ENCODE measurements at places on chromosomes 16 and 17.

DNA sequence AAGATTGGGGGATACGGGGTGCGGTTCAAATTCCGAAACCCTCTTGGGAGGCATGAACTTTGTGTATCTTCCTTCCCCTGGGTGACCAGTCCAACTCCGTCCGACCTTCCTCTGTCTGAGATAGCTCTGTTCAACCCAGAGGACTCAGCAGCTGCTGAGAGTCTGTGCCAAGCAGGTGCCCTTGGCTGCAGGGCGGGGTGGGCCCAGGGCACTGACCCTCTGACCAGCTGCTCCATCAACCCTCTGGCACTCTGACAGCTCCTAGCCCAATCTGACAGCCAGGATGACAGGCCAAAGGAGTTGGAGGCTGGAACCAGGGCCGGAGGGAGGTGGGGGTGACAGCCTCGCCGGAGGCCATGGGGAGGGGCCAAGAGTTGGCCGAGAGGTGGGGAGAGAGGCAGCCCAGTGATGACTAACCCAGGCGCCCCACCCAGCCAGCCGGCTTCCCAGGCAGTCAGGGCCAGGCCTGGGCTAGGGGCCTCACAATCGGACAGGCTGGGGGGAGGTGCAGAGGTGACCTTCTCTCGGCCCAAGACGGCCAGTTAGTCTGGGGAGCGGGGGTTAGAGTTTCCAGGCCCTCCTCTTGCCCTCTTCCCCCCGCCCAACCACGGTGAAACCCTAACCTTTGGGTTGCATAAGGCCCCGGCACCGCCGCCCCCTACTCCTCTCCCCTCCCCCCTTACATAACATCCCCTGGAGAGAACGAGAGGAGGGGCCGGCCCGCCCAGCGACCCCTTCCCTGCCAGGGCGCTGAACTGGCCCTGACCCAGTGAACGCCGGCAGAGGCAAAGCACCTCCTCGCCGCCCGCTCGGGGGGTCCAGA is 5.0 kb upstream of the TLCD2 start:
- DNase-seq, result peak; percentile 89

DNA sequence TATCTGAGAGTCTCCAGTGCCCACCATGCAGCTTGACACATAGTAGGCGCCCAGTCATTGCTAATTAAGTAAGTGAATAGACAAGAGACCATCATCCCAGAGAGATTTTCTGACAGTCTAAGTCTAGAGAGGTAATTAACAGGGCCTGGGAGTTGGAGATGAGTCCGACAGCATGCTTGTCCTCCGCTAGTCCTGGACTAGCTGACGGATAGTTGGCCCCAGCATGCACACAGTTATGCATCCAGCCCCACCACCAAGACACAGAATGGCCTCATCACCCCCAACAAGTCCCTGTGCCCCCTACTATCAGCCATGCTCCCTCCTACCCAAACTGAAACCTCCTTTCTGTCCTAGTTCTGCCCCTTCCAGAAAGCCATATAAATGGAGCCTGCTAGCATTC is 10.0 kb downstream of the GRB7 start:
- DNase-seq, result no peak

DNA sequence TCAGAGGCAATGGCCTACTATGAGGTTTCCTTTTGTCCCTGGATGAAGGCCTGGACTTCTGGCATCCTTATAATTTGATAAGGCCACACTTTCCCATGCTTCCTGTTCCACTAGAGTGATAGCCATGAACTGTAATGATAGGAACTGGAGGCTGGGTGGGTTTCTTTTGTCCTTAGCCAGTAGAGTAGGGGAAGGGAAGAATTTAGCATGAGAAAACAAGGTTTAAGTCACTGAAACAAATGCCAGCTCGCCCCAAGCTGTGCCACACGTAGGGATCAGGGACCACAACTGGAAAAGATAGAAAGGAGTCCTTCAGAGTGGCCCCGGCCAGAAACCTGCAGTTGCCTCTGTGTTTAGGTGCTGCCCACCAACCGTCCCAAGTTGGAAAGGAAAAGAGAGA is 80.9 kb upstream of the C17orf78 start:
- DNase-seq, result no peak

DNA sequence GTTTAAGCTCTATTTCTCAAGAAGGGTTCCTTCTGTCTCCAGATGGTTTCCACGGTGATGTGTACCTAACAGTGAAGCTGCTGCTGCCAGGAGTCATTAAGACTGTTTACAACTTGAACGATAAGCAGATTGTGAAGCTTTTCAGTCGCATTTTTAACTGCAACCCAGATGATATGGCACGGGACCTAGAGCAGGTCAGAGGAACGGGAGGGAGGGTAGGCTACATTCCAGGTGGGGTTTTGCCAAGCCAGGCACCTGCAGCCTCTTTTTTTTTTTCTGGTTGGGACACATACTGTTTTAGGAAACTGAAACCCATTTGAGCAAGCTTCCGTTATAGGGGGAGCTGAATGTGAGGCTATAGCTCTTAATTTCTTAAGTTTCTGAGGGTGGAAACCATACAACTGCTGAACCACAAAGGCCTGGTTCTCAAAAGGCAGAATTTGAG is 10.6 kb downstream of the LIG3 start:
- no peak for DNase-seq

DNA sequence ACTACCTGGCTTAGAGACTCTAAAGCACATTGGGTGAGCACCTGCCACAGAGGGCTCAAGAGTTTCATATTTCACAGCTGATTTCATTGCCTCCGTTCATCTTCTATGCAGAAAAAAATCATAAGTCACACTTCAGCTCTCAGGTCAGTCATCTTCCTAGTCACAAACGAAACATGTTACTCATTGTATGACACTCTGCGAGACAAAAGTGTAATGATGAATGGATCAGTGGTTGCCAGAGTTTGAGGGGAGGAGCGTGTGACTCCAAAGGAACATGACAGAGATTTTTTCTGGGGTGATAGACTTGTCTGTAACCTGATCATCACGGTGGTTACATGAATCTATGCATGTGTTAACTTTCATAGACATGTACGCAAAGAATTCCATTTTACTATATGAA is 195.2 kb upstream of the CNTNAP4 start:
- DNase-seq, result no peak

- DNase-seq, result no peak
Measured at GRCh38 chr17:58325289-58325726, 3.3 kb downstream of the TSPOAP1 start.

GRCh38 chr17:39400547-39401411 is 647 bp downstream of the FBXL20 start:
- peak; percentile 31 for DNase-seq

- peak; percentile 78 for DNase-seq
Measured at GRCh38 chr17:61397086-61397842, 2.4 kb upstream of the TBX2 start.

GRCh38 chr17:55996826-55997225 is 156.4 kb upstream of the ANKFN1 start:
- DNase-seq, result no peak

- DNase-seq, result no peak
Measured at GRCh38 chr16:49277766-49278566, 3.7 kb downstream of the CBLN1 start.

DNA sequence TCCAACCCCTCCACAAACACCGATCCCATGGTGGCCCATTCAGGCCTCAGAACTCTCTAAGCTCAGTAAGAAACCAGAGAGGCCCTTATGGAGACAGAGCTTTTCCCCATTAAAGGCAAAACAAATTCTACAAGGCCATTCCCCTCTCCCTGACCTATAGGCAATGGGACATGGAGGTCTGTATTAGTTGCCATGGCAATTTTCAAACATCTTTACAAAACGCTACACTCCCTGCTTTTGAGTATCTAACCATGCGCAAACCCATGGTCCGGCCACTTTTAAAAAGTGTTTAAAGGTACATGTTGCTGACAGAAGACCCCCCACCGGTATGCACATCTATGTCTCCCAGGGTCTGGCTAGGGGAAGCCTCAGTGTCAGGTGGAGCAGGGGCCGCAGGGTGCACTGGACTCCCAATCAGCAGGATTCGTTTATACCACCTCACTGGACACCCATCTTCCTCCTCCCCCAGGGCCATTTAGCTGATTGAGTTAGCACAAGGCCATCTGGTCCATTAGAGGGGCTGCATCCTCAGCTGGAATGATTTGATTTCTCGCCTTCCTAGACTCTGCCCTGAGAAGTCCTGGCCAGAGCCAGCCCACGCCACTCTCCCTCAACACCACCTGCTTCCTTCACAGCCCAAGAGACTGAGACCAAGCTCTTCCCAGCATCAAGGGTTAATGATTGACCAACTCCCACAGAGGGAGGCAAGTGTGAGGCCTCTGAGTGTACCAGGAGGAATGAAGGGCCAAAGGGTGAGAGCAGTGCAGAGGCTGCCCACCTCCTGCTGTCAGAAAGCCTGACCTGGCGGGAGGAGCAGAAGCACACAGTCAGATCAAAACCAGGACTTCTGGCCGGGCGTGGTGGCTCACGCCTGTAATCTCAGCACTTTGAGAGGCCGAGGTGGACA is 10.9 kb downstream of the ACLY start:
- peak; percentile 29 for DNase-seq

GRCh38 chr16:85673529-85674417 is 15.0 kb downstream of the GINS2 start:
- DNase-seq, result peak; percentile 54

GRCh38 chr17:40366861-40367518 is 2.5 kb upstream of the GJD3 start:
- DNase-seq, result no peak

- DNase-seq, result peak; percentile 41
Measured at GRCh38 chr17:70855401-70856054, 686.2 kb downstream of the KCNJ2 start.

DNA sequence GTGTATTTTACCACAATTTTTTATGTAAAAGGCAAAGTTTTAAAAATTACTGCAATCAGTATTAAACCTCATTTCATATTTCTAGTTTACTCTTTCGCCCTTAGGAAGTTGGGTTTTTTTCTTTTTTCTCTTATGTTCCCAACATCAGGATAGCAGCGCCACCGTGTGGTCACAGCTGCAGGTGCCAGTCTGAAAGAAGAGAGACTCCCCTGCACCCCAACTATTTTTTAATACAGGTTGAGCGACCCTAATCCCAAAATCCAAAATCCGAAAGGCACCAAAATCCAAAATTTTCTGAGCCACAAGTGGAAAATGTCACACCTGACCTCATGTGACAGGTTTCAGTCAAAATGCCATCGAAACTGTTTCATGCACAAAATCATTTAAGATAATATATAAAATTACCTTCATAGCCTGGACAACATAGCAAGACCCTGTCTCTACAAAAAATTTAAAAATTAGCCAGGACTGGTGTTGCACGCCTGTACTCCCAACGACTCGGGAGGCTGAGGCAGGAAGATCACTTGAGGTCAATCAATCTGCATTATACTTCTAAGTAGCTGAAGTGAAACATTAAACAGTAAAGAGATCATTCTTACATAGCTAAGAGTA is 21.8 kb upstream of the ASGR2 start:
- DNase-seq, result peak; percentile 62

DNA sequence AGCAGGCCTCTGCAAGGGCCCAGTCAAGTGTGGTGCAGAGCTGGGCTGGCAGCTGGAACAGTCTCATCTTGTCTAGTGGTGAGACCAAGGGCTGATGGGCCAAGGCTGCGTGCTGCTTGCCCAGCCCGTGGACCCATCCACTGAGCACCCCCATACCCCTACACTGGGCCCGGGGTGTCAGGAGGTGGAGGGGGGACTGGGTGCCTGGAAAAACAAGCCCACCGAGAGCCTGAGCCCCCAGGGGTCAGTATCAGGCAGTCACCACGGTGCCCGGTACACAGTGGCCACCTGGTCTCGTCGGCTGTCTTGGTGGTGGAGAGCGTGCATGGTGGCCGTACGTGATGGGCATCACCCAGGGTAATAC is 238.3 kb downstream of the SEC14L1 start:
- no peak for DNase-seq

DNA sequence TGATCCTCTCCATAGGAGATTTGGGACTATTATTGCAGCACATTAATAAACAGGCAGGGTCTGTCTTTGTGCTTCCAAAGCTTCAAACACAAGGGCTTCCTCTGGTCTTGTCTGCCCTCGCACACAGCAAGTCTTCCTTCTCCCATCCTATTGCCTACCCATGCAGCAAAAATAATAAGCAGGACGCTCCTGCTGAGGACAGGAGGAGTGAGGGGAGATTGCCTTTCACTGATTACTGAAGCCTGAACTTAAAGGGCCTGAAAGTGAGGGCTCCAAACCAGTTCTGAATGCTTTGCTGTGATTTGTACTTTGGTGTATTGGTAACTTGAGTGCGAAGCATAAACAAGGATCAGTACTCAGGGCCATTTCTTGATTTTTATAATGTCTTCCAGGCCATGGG is 197.6 kb upstream of the XYLT1 start:
- no peak for DNase-seq

DNA sequence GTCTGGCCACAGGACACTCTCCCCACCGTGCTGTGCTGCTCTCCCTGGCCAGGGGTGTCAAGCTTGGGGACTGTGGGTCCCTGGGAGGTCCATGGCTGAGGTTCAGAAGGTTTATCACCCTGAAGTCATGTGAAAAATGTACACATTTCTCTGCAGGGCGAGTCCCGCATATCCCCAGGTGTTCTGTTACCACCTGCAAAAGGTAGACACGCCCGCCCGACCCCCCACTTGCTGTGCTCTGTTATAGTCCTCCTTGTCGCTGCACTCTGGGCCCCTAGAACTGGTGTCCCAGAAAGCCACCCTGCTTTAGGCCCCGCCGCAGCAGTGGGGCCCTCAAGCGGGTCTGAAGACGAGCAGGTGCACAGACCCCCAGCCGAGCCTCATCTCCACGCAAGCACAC is 11.8 kb downstream of the JPT2 start:
- DNase-seq, result no peak

DNA sequence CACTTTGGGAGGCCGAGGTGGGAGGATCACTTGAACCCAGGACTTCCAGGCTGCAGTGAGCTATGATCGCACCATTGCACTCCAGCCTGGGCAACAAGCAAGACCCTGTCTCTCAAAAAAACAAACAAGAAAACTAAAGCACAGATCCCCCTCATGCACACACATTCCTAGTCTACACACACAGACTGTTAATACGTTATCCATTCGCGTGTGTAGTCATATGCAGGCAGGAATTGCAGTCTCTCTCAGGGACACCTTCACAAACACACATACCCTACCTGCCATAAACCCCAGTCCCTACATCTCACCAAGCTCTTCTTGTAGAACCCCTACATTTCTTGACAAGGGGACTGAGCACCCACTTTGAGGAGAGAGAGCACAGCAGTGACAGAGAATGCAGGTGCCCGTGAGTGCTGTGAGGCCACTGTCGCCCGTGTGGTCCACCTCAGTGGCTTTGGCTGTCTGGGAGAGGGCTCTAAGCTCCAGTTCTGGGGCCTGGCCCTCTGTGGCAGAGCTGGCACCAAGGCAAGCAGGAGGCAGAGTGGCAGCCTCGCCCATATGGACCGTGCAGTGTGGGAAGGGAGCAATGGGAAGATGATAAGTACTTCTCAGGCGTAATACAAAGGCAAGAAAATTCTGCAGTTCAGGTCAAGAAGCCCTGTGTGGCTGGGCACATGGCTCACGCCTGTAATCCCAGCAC is 59.0 kb upstream of the RPH3AL start:
- DNase-seq, result no peak

GRCh38 chr17:17696882-17697633 is 15.8 kb downstream of the RAI1 start:
- no peak for DNase-seq

Measured in AG08396 (cell line).